CD4-positive, CD25-positive, alpha-beta regulatory T cell (primary cell): ENCODE measurements at places on chromosomes 11 and 22. TPM values are rescaled to one million over a fixed set of nuclear protein-coding genes. Genes with fewer than 3 reads are reported as not detected.

DNA sequence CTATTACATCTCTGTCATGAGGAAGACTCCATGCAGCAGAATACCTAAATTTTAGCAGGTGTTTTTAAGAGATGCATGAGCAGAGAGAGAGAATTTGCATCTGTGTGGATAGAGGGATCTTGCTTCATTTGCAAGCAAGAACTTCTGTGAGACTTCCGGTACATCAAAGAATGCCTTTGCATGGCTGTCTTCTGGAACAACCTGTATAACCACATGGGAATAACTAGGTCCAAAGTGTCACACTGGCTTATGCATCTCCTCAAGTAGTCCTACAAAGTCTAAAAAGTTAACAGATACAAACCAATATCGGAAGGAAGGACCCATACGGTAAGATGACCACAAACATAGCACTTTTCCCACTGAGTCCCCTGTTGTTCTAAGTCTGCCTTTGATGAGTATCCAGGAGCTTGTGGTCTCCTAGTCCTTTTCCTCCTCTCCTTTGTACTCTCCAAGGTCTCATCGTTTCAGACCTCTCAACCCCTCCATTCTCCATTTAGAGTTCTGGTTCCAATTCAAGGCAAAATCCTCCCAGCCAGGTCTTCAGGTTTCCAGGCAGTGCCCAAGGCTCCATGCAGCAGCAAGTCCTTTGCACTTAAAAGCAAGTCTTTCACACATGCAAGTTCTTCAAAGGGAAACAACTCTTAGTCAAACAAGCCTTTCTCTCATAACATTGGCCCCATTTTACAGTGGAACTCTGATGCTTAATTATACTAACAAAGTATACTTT lies 581.7 kb upstream of the ARHGAP42 start:
- H3K4me1 ChIP-seq = no peaks in the 10 kb centered on the region
- no peaks in the 10 kb centered on the region for H3K36me3 ChIP-seq
- H3K4me3 ChIP-seq = no peak overlapping the region
- no peak for DNase-seq

GRCh38 chr11:70775386-70776075 lies 377.2 kb downstream of the CTTN start:
- no peaks in the 10 kb centered on the region for H3K36me3 ChIP-seq
- H3K4me1 ChIP-seq = no peaks in the 10 kb centered on the region
- H3K4me3 ChIP-seq = no peak overlapping the region
- H3K27ac ChIP-seq = no peak overlapping the region
- no peak for DNase-seq
- no peaks in the 10 kb centered on the region for H3K27me3 ChIP-seq

UBQLN3 gene
- 0.49 TPM for total RNA-seq

DNA sequence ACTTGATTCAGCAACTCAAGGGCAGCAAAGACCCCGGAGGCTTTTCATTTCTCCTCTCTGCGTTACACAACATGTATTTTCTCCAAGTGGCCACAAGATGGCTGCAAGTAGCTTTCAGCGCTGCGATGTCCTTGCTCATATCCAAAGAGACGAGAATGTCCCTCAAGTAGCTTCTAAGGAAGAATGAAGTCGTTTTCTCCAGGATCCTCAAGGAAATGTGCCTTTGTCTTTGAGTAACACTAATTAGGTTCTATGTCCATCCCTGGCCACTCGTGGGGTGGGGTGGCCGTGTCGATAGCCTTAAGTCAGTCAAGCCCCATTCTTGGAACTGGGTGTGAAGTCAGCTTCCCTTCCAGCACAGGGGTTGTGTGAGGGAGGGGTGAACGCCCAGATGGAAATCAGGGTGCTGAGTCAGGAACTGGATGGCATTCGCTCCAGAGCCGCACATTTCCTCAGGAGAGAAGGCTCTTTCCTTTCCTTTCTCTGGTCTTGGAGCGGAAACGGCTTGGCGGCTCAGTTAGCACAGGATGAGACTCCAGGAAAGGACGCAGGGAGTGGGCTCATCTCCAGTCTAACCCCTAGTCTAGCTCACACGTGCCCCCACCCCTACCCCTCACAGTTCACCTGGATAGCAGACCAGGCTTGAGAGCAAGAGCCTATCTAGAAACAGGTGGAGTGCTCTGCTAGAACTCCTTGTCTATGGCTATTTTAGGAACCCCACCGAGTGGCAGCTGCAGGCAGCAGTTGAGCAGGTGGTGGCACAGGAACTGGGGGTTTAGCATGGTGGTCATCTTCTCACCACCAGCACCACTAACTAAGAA lies 44.3 kb downstream of the NNMT start:
- no peak overlapping the region for H3K27ac ChIP-seq
- no peaks in the 10 kb centered on the region for H3K36me3 ChIP-seq
- DNase-seq = no peak
- H3K27me3 ChIP-seq = peaks cover 2% of the 10 kb centered on the region

MTA2 gene
- 172 TPM for total RNA-seq

DNA sequence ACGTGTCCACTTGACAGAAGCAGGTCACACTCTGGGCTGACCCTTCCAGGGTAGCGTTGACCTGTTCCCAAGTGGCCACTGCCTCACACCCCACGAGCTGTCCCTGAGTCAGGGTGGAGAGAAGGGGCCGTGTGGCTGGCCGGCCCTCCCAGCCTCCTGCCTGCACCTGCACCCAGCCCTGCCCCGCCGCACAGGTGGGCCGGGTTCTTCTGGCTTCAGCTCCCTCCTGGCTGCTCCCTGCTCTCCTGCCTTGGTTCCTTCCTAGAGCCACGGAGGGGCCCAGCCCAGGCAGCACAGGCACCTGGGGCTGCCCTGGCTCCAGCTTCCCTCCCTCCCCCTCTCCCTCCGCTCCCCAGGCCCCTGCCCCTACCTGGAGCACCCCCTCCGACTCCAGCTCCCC lies 42.3 kb downstream of the MOB2 start:
- H3K4me3 ChIP-seq = no peak overlapping the region
- H3K27ac ChIP-seq = no peak overlapping the region
- H3K36me3 ChIP-seq = no peaks in the 10 kb centered on the region
- DNase-seq = no peak
- H3K27me3 ChIP-seq = no peaks in the 10 kb centered on the region

DNA sequence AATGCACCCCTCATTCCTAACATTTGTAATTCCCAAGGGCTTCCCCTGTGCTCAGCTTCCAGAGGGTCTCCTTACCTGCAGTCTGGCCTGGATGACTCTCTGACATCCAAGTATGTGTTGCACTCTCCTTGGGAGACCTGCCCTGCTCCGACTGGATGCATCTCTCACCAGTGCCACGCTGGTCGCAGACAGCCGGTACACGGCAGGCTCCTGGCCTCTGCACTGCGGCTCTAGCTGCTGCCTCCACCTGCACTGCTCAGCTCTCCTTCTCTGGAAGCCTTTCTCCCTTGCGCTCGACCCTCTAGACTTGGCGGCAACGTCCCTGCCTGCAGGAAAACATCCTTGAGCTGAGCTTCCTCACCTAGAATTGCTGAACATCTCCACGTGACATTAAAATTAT lies 685.9 kb downstream of the BRD1 start:
- H3K27me3 ChIP-seq = no peaks in the 10 kb centered on the region
- no peak for DNase-seq

GRCh38 chr11:33770236-33770635 lies 4.1 kb downstream of the FBXO3 start:
- no peak overlapping the region for H3K4me3 ChIP-seq

STK33 gene
- 0.49 TPM for total RNA-seq

GRCh38 chr11:131253656-131254151 lies 116.7 kb upstream of the NTM start:
- no peaks in the 10 kb centered on the region for H3K36me3 ChIP-seq
- no peak for DNase-seq
- no peaks in the 10 kb centered on the region for H3K4me1 ChIP-seq
- no peak overlapping the region for H3K4me3 ChIP-seq
- peaks cover 1% of the 10 kb centered on the region for H3K27me3 ChIP-seq
- H3K27ac ChIP-seq = no peak overlapping the region

- DNase-seq = no peak
- H3K36me3 ChIP-seq = no peaks in the 10 kb centered on the region
- H3K4me1 ChIP-seq = no peaks in the 10 kb centered on the region
- H3K27me3 ChIP-seq = no peaks in the 10 kb centered on the region
- no peak overlapping the region for H3K27ac ChIP-seq
- no peak overlapping the region for H3K4me3 ChIP-seq
Measured at GRCh38 chr11:91946397-91946951, 278.1 kb upstream of the FAT3 start.
